ENCODE measurements at places on chromosomes 11 and 22. TPM values are rescaled to one million over a fixed set of nuclear protein-coding genes. Genes with fewer than 3 reads are reported as not detected.

INS gene
- total RNA-seq: not detected

GUCY1A2 gene
- total RNA-seq: 0.56 TPM

PDGFD gene
- 2.9 TPM for total RNA-seq

OR52N2 gene
- not detected for total RNA-seq

- DNase-seq: no peak
These were observed 33.8 kb downstream of the MYEOV start for GRCh38 chr11:69327741-69328191.

DNA sequence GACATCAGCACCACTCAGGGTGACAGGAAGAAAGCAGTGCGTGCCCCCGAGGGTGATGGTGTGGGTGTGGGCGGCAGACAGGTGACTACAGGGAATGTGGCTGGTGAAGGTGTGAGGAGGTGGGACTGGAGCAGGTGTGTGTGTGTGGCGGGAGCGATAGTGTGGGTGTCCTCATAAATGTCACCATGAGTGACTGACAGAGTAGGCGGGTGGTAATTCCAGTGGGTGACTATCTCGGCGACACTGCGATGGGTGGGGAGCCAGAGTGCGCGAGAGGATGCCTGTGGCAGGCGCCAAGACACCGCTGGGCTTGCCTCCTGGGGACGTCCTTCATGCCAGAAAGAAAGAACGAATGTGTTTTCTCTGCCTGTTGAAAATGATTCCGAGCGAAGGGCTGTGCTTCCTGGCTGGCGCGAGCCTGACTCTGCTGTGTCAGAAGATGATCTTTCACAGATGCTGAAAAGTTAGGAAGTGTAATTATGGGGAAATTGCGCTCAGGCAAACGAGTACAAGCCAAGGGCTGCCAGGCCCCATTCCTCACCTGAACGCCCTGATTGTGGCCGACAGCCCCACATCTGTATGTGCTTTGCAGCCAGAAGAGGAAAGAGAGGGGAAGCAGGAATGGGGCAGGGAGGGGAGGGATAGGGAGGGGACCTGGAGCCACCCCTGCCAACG is 98.8 kb upstream of the CD82 start:
- no peak for DNase-seq

DNA sequence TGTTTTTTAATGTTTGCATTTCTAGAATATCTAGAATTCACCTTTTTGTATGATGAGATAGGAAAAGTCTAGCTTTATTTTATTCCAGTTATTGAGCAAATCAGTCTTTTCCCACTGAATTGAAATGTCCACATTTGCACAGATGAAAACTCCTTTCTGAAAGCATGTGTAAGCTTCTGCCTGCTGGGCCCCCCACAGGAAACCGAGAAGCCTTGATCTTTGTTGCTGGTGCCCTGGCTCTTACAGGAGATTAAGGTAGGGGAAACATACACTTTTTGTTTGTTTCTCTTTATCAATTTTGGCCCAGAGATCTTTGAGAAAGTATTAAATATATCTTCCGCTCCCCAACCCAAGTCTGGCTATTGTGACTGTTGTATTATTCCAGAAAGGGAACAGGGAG is 87.2 kb upstream of the GNAZ start:
- DNase-seq: no peak

DNA sequence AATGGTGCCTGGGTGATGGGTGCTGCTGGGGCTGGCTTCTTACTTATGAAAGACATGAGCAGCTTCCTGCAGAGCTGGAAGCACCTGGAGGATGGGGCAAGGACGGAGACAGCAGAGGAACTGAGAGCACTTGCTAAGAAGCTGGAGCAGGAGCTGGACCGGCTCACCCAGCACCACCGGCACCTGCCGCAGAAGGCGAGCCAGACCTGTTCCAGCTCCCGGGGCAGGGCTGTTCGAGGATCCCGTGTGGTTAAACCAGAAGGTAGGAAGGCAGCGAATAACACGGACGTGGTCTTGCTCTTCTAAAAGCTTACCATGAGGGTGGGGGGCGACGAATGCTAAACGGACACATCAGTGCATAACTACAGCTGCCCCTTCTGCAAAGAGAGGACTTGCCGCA is 9.3 kb downstream of the APOL5 start:
- DNase-seq: no peak

GRCh38 chr11:108524422-108524821 is 26.2 kb upstream of the POGLUT3 start:
- DNase-seq: no peak

DNA sequence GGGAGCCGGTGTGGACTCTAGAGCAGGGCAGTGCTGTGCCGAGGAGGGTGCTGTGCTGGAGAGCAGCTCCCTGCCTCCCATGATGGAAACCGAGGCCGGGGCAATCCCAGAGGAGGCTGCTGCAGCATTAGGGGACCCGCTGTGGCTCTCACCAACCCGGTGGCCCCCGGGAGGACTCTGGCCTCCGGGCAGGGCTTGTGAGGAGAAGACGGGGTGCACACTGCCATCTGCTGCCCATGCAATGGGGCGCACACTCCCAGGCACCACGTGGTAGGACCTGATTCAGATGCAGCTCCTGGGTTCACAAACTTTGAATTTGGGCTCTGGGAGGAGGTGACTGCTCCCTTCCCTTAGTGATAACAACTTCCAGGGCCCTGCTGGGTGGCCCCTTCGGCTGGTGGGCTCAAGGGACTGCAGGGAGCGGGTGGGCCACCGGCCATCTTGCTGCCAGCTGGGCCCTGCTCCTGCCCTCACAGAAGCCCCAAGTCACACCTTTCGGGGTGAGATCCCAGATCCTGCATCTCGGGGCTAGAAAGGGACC is 93.8 kb upstream of the FGF3 start:
- peak; percentile 50 for DNase-seq

DNA sequence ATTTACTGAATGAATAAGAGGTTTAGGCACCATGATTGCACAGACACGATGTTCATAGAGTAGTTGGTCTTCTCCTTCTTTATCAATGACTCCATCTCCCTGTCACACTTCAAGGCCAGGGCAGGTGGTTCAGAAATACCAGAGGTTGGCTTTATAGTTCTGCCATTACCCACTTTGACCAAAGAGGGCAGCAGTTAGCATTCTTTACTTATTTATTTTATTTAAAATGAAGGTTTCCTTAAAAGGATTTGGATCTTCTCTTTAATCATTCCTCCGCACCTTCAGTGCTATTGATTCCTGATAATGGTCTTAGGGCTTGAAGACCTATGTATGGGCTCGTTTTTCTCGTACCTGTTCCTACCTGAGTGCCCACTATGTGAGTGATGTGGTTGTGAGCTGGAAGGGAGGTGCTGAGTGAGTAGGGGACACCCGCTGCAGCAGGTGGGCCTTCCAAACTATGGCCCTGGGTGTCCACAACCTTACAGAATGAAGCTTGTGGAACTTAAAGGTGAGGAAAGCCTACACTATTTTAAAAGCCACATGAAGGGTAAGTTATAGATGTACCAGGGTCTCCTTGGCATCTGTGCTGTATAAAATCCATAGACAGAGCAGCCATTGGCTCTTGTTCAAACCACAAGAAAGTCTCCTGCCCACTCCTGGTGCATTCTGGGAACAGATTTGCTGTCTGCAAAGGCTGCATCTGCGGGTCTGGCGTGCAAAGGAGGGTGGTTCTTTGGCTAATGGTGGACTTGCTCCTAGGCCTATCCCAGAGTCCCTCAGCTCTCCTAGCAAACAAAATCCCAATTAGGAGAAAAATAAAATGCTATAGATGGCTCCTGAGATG is 35.0 kb downstream of the TIMP3 start:
- peak; percentile 45 for DNase-seq

GRCh38 chr22:26660961-26661578 is 3.7 kb downstream of the MIAT start:
- peak; percentile 94 for DNase-seq

- DNase-seq: no peak
These were observed 22.2 kb downstream of the MRGPRG start for GRCh38 chr11:3196161-3197043.

GRCh38 chr11:106001304-106002012 is 20.6 kb downstream of the MSANTD4 start:
- DNase-seq: no peak
